ENCODE measurements at places on chromosomes 7 and 10. TPM values are rescaled to one million over a fixed set of nuclear protein-coding genes. Genes with fewer than 3 reads are reported as not detected.

MRPS17 gene
- 28.7 TPM for total RNA-seq

TMEM229A gene
- total RNA-seq, result not detected

TDRD1 gene
- not detected for total RNA-seq

ADIRF gene
- not detected for total RNA-seq

ANKRD16 gene
- 10.9 TPM for total RNA-seq

ERVW-1 gene
- total RNA-seq, result not detected

SMIM30 gene
- total RNA-seq, result 34.9 TPM

All from A549 treated with DMSO at 1 μM for 4 hours (cell line).